ENCODE measurements at places on chromosomes 4 and X. TPM values are rescaled to one million over a fixed set of nuclear protein-coding genes. Genes with fewer than 3 reads are reported as not detected.

DNA sequence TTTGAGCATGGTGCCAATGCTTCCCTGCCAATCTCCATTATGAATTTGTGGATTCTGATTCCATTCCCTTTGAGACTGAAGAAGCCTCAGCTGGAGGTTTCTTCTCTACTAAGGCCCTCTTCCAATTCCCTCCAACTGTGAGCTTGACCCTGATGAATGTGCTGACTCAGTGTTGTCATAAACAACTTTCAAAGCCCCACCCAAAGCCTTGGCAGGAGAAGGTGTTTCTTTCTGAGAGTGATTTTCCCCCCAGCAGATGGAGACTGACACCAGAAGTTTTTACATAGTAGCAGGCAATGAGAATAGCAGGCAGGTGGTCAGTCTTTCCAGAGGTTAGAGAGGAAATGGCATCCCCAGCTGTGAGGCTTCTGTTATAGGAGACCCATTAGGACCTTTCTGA, 53.1 kb downstream of the OCRL start:
- H3K27me3 ChIP-seq: no peaks in the 10 kb centered on the region
- H3K27ac ChIP-seq: no peak overlapping the region
- H3K4me1 ChIP-seq: no peaks in the 10 kb centered on the region
- no peak overlapping the region for H3K4me3 ChIP-seq
- H3K36me3 ChIP-seq: no peaks in the 10 kb centered on the region

CTAG1A gene
- total RNA-seq: not detected

GRCh38 chrX:56785442-56785841, 56.4 kb downstream of the NBDY start:
- H3K27ac ChIP-seq: no peak overlapping the region
- no peak overlapping the region for H3K4me3 ChIP-seq
- H3K4me1 ChIP-seq: peaks cover 27% of the 10 kb centered on the region
- no peak for DNase-seq
- H3K27me3 ChIP-seq: no peaks in the 10 kb centered on the region

LRIT3 gene
- total RNA-seq: 0.13 TPM

FOXR2 gene
- total RNA-seq: not detected

GRCh38 chrX:140064993-140065392, 99.7 kb upstream of the CXorf66 start:
- no peak overlapping the region for H3K4me3 ChIP-seq
- no peaks in the 10 kb centered on the region for H3K36me3 ChIP-seq
- H3K27me3 ChIP-seq: no peaks in the 10 kb centered on the region
- H3K4me1 ChIP-seq: no peaks in the 10 kb centered on the region
- H3K27ac ChIP-seq: no peak overlapping the region

CLNK gene
- 0.18 TPM for total RNA-seq

GAGE12E gene
- total RNA-seq: not detected

DNA sequence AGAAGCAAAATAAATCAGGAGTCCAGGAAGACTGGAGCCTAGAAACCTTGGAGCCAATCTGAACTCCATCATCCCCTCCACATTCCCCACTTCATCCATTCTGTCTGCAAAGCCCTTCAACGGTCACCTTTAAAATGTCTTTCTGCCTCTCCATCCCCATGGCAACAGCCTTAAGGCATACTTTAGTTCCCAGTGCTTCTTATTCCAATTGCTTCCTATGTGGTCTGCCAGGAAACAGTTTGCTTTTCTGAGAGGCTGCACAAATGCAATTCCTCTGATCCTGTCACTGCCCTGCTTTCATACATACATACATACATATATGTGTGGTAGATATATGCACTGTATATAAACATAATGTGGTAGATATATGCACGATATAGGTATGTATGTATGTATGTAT, 786 bp upstream of the MAGEH1 start:
- no peaks in the 10 kb centered on the region for H3K27me3 ChIP-seq
- DNase-seq: no peak
- H3K4me1 ChIP-seq: peaks cover 7% of the 10 kb centered on the region
- no peak overlapping the region for H3K27ac ChIP-seq
- H3K36me3 ChIP-seq: no peaks in the 10 kb centered on the region
- peak overlapping the region; percentile 96 for H3K4me3 ChIP-seq

- H3K36me3 ChIP-seq: no peaks in the 10 kb centered on the region
- no peak for DNase-seq
- H3K4me1 ChIP-seq: no peaks in the 10 kb centered on the region
- H3K4me3 ChIP-seq: no peak overlapping the region
- no peaks in the 10 kb centered on the region for H3K27me3 ChIP-seq
- no peak overlapping the region for H3K27ac ChIP-seq
These were observed 263.0 kb upstream of the ZFP42 start for GRCh38 chr4:187732524-187732923.

GRCh38 chr4:136495076-136495475, 1037.2 kb downstream of the PCDH18 start:
- no peak overlapping the region for H3K27ac ChIP-seq
- no peaks in the 10 kb centered on the region for H3K36me3 ChIP-seq
- no peaks in the 10 kb centered on the region for H3K4me1 ChIP-seq
- no peak overlapping the region for H3K4me3 ChIP-seq
- H3K27me3 ChIP-seq: no peaks in the 10 kb centered on the region

- no peaks in the 10 kb centered on the region for H3K4me1 ChIP-seq
- peaks cover 2% of the 10 kb centered on the region for H3K27me3 ChIP-seq
- DNase-seq: no peak
- H3K4me3 ChIP-seq: no peak overlapping the region
- no peaks in the 10 kb centered on the region for H3K36me3 ChIP-seq
These were observed 24.9 kb downstream of the FGFBP1 start for GRCh38 chr4:15913631-15913970.

DNA sequence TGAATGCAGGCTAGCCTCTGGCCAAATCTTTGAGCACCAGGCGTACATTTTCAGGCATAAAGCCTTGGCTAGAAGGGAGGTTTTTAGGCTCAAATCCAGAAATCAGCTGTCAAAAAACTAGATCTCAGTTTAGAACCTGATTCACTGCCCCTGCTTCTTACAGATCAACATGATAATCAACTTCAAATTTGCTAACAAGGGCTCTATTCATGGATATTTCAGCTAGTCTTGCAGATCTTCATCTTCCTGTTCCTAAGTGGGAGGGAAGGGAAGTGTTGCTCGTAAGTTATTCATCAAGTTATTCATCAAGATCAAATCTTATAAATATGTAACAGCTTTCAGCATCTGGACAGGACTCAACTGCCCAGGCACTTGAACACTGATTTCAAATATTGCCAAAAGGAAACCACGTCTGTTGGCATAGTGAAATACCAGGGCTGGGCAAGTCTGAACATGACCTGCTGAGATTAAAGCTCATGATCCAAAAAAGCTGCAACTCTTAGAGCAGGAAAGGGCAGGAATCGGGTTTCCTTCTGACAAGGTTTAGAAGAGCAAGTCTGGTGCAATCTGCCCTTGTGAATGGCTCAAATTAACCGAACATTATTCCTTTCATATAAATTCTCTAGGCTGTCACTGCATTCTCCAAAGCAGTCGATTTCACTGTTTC, 200.3 kb downstream of the PDGFC start:
- H3K27me3 ChIP-seq: no peaks in the 10 kb centered on the region
- H3K27ac ChIP-seq: no peak overlapping the region
- DNase-seq: no peak
- H3K4me3 ChIP-seq: no peak overlapping the region
- H3K4me1 ChIP-seq: no peaks in the 10 kb centered on the region

GRCh38 chrX:110286106-110286505, 31.8 kb downstream of the AMMECR1 start:
- H3K27ac ChIP-seq: no peak overlapping the region
- peaks cover 6% of the 10 kb centered on the region for H3K36me3 ChIP-seq
- H3K4me1 ChIP-seq: peaks cover 31% of the 10 kb centered on the region
- no peaks in the 10 kb centered on the region for H3K27me3 ChIP-seq
- no peak for DNase-seq
